HFF-Myc (cell line): ENCODE measurements at places on chromosomes 4 and X.
A peak's percentile ranks its signal among the peaks of the same experiment; 100 is the strongest.

GRCh38 chr4:94757192-94758140 lies at the start of gene BMPR1B:
Gene BMPR1B, plus strand, starts transcription at chr4:94757955. Its CDS starts 346,470 bp downstream, at chr4:95104425.
- no peak for DNase-seq

- no peak for DNase-seq
These were observed 13.7 kb downstream of the STAG2 start for GRCh38 chrX:123975180-123975579.

GRCh38 chr4:177566691-177567090 lies 124.5 kb upstream of the AGA start:
- DNase-seq, result no peak

GRCh38 chrX:20265726-20266681 lies 705 bp downstream of the RPS6KA3 start:
- no peak for DNase-seq

GRCh38 chrX:1938190-1938589 lies 323.3 kb downstream of the ASMT start:
- DNase-seq, result no peak

DNA sequence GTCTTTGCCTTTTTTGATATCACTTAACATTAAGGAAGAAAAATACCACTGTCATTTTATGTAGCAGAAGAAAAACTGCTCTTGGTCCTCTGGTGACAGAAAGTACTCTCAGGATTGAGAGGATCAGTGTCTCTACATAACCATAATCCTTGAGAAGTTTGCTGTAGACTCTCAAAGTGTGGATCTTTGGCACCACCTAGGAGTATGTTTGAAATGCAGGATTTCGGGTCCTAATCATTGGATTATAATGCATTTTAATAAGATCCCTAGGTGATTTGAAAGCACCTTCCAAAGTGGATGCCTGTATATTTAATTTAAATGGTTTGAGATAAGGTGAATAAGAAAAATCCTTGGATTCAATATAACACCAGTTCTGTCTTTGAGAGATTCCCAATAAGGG lies 23.2 kb downstream of the MOB1B start:
- no peak for DNase-seq

DNA sequence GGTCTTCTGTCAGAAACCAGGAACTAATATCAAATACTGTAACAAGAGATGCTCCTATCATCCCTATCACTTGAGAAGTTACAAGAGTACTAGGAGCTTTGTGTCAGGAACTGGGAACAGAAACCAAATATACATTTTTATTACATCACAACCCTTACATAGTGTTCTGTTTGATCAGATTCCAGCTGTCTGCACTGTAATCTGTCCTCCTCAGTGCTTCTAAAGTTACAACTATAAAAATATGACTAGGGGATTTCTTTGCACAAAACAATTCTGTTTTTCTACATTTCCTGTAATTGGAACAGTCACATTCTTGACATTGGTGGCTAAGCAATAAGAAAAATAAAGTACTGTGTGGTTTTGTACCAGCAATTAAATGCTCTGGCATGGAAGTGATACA lies 686.0 kb downstream of the PDHA2 start:
- no peak for DNase-seq

DNA sequence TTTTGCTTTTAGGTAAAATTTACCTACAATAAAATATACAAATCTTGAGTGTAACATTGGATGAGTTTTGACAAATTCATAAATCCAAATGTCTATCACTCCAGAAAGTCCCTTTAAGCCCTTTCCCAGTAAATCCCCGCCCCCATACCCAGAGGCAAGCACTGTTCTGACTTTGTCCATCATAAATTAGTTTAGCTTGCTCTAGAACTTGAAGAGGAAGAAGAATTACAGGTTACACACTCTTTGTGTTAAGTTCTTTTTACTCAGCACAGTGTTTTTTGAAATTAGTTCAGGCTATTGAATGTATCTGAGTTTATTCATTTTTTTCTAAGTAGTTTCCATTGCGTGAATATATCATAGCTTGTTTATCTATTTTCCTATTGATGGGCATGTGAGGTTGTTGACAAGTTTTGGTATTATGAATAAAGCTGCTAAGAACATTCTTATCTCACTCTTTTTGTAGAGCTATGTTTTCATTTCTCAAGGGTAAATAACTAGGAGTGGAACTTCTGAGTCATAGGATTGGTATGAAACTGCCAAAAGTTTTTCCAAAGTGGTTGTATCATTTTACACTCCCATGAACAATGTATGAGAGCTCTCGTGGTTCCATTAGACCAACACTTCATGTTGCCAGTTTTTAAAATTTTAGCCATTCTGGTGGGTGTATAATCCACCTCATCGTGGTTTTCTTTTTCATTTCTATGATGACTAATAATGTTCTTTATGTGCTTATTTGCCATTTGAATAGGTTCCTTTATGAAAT lies 22.4 kb upstream of the HPSE start:
- DNase-seq, result peak; percentile 90

DNA sequence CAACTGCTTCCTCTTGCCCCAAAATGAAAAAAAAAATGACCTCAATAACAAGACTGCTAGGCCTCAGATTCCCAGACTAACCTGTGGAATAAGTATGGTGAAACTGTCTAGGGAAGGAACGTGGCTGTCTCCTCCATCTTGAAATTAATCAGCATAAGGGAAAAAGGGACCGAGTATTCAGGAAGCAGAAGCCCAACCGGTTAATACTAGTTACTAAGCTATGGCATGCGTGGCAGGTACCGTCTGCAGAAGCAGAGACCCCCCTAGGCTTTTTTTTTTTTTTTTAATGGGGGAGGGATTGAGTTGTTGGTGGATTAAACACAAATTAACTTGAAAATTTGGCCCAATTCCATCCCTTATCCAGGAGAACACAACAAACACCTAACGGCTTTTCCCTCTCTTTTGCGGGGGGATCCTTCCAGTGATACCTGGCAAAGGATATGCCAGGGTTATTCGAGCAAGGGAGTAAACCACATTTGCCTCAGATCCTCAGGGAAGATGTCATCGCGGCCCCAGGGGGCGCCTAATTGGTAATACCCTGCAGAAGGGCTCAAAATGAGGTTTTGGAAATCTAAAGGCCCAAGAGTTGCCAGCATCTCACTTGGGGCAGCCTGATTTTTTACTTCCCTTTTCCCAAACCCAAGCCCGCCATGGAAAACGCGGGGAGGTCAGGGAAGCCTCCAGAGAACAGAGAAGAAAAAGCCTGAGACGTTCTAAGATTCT lies 893 bp downstream of the RLIM start:
- no peak for DNase-seq

DNA sequence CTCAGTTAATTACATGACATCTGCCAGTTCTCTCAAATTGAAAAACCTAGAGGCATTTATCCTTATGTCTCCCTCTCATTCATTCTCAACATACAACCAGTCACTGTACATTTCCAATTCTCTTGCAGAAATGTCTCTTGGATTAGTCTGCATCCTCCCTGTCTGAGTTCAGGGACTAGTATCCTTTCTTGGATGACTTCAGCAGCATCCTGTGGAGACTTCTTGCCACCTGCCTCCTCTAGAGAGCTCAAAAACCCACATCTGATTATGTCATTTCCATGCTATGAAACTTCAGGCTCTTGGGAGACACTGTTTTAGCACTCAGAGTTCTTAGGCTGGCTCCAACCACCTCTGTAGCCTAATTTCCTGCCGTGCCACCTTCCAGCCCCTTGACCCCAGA lies 515.1 kb upstream of the DIPK2B start:
- no peak for DNase-seq

- DNase-seq, result no peak
These were observed 398.8 kb upstream of the RPS6KA3 start for GRCh38 chrX:20665481-20665880.

- no peak for DNase-seq
These were observed 108.7 kb upstream of the PAK3 start for GRCh38 chrX:110987292-110987691.

- DNase-seq, result peak; percentile 35
These were observed 118.8 kb downstream of the FAM13A start for GRCh38 chr4:88938138-88938537.

DNA sequence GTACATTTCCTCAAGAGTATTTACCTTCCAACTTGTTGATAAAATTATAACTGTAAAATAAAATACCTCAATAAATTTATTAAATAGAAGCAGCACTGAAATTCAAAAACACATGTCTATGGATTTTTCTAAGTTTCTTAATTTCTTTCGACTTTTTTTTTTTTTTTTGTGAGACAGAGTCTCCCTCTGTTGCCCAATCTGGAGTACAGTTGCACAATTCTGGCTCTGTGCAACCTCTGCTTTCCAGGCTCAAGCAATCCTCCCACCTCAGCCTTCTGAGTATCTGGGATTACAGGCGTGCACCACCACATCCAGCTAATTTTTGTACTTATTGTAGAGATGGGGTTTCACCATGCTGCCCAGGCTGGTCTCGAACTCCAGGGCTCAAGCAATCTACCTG lies 79.8 kb downstream of the IQCM start:
- DNase-seq, result no peak

DNA sequence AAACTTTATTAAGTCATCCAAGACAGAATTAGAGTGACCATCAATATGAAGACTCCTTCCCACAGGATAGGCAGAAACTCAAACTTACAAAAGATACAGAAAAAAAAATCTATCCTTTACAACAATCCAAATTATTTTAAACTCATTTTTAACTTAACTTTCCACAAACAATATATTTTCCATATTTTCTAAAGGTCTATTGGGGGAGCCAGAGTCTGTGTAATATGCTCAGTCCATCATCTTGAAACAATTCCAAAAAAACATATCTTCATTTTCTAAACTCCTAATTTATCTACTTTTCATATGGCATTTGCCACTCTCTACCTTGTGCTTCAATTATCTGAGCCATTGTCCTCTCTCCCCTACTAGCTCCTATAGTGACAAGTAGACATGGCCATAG lies 378.1 kb downstream of the PDGFC start:
- DNase-seq, result no peak

- DNase-seq, result no peak
These were observed 25.6 kb downstream of the CLDN34 start for GRCh38 chrX:9992724-9993123.

GRCh38 chrX:14062524-14062923 lies 32.8 kb upstream of the GEMIN8 start:
- DNase-seq, result no peak

- DNase-seq, result no peak
These were observed 3.1 kb upstream of the ZFX start for GRCh38 chrX:24146283-24146949.

DNA sequence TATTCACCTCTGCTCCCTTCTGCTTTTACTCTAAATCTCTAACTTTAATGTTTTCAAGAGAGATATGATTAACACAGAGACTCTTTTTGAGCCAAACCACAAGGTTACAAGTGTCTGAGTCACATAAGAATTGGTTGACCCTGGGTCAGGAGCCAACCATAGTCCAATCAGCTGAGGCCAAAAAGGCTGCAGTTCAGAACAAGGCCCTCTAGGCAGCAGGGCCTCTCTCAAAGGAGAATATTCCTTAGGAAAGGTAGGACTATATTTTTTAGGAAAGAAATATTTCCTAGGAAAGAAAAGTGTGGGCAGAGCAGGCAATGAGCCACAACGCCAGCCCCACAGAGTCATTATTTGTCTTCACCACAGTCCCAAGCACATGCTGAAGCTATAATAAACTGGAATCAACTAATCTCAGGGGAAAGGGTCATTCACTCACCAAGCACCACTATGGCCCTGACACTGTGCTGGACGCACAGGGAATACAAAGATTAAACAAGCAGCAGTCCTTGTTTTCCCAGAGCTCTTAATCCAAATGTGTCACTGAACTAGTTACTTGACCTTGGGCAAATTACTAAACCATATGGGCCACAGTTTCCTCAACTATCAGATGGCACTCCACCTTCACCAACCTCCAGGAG lies 2.2 kb downstream of the ATP8A1 start:
- no peak for DNase-seq

DNA sequence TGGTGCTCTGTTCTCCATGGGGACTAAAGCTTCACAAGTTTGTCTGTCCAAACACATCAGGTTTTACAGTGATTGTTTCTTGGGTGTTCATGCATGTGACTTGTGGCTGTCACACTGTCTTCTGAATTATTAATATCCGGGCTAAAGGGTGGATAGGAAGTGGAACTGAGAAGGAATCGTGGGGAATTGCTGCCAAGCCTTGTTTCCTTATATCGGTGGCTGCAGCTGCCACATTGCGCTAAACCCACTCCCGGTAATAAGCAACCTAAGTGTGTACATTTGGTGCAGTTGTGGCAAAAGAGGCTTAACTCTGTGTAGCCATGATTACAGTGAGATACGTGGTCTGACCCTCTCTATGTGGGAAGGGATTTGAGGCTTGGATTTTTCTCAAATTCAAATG lies 30.7 kb downstream of the SEPTIN11 start:
- DNase-seq, result no peak

DNA sequence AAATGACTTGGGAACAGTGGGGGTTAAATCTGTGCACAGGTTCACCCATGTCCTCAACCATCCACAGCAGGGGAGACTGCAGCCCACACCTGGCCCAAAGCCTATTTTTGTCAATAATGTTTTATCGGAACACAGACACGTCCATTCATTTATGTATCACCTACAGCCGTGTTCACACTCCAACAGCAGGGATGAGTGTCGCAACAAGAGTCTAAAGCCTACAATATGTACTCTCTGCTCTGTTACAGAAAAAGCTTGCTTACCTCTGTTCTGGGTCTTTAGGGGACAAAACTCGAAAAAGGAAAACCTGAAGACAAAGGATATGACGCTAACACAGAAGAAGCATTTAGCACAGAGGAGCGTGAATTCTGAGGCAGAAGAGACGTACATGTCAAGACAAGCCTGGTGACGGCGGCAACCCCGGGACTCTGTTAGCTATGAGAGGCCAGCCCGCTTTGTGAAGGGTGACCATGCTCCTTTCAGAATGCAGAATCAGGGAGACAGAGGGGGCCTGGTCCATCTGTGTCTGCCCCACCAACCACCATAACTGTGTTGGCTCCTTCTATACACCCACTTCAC lies 45.5 kb downstream of the AFAP1 start:
- no peak for DNase-seq

- DNase-seq, result no peak
These were observed 230.9 kb downstream of the HS3ST1 start for GRCh38 chr4:11197631-11198341.

GRCh38 chr4:37770016-37770415 lies 56.5 kb upstream of the PGM2 start:
- no peak for DNase-seq

GRCh38 chrX:133375615-133376340 lies 39.5 kb downstream of the GPC4 start:
- no peak for DNase-seq

DNA sequence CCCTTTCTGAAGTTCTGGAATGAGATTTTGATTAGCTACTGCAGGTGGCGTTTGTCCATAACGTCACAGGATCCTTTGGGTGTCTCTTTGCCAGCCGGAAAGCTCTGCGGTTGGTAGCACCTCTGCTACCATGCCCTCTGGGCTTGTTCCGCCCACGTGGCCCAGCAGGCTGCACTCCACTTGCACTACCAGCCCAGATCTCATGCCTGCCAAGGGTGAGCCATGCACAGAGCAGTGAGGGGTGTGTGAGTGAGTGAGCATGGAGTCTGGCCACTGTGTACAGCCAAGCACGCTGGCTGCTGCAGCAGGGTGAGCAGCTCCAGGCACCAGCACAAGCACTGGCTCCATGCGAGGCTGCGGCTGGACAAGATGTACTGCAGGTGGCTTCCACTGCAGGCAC lies 6.6 kb upstream of the HNRNPD start:
- DNase-seq, result no peak

- no peak for DNase-seq
These were observed at the start of gene SEPTIN6 for GRCh38 chrX:119693040-119693995. Gene SEPTIN6, minus strand, starts transcription at chrX:119693168. Its CDS starts 63 bp downstream, at chrX:119693105.
